ENCODE measurements at places on chromosomes 5 and 9. TPM values are rescaled to one million over a fixed set of nuclear protein-coding genes. Genes with fewer than 3 reads are reported as not detected.

DNA sequence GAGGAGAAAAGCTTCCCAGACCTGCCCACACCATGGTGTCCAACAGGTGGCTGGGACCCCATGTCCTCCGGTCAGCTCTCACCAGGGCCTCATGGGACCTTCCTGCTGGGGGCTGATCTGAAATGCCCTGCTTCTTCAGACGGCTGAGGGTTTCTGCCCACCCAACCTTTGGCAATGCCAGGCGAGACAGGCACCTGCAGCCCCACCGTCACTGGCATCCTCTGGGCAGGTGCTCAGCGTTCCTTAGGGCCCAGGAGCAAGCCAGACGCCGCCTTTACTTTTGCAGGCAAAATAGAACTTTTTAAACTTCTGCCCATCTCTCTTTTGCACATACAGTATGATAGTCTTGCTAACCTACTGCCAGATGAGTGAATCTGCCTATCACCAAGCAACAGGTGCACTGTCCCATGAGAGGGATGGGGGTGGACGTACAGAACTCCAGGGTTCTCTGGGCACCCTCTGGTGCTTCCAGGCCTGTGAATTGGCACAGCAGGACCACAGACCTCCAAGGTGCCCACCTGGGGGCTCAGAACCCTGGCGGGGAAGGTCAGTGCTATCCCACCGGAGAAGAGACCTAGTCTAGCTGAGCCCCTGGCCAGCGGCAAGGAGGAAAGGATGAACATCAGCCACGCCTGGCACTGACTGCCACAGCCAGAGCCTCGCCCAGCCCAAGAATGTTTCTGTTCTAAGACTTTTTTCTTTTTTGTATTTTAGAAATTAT, 7.5 kb downstream of the OBP2B start:
- DNase-seq, result no peak

The SUSD1 gene
- 6.8 TPM for total RNA-seq

The SLC27A4 gene
- total RNA-seq, result 37.5 TPM

The SLC35A4 gene
- total RNA-seq, result 56.2 TPM

GRCh38 chr5:165334201-165334600, 1828.8 kb downstream of the MAT2B start:
- DNase-seq, result no peak

- DNase-seq, result no peak
These were observed 210.1 kb downstream of the PRDM9 start for GRCh38 chr5:23717486-23717885.

- no peak for DNase-seq
These were observed 34.2 kb downstream of the ADRB2 start for GRCh38 chr5:148860599-148860998.

The IL4 gene
- total RNA-seq, result not detected

DNA sequence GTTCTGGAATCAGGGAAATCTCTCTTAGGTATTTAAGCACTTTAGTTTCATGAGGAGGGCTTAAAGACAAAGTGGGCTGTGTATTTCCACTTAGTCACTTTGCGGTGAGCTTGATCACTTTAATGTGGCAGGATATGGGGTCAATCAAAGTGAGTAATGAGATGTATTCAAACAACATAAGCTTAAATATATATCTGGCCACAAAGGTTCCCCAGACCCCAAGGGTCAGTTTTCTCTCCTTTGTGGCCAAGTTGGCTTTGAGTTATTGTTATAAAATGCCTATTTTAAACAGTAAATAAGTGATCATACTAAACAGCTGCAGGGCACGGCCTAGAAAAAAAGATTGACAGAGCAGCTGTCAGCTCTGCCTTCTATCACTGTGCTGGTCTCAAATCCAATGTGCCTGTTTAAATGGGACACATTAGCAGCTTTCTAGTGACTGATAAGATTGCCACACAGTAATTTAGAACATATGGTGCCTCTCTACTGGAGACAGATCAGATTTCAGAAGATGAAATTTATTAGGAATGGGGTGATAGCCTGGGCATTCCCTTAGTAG, 363.9 kb downstream of the AGTPBP1 start:
- DNase-seq, result peak; percentile 70

- no peak for DNase-seq
These were observed 7.6 kb downstream of the TMEM174 start for GRCh38 chr5:73180566-73180965.

All from LHCN-M2 (cell line).